Activated CD4-positive, alpha-beta memory T cell treated with anti-CD3 and anti-CD28 coated beads for 36 hours (primary cell): ENCODE measurements at places on chromosomes 7 and 10. TPM values are rescaled to one million over a fixed set of nuclear protein-coding genes. Genes with fewer than 3 reads are reported as not detected.

- DNase-seq: no peak
Observed at GRCh38 chr7:27933671-27934565, 194.0 kb downstream of the TAX1BP1 start.

Gene COL26A1
- total RNA-seq: not detected

DNA sequence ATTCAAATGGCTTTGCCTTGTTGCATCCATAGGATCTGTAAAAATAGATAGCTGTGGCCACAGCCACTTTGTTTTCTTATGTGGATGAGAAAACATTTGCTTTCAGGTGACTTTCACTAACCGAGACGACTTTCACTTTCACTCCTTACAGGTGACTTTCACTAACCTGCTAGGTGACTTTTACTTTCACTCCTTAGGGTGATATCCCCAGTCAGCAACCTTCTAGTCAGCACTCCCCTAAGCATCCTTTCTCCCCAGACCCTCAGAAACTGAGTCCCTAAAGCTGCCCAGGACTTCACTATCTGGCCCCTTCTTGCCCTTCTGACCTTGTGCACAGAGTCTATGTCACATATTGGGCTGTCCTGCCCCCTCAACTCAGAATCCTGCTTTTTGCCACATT is 177.5 kb downstream of the RELN start:
- no peak for DNase-seq

Gene CPA2
- total RNA-seq: 0.44 TPM

- no peak for DNase-seq
Observed at GRCh38 chr10:125104559-125104958, 55.8 kb downstream of the CTBP2 start.

Gene GATA3
- 46.3 TPM for total RNA-seq

DNA sequence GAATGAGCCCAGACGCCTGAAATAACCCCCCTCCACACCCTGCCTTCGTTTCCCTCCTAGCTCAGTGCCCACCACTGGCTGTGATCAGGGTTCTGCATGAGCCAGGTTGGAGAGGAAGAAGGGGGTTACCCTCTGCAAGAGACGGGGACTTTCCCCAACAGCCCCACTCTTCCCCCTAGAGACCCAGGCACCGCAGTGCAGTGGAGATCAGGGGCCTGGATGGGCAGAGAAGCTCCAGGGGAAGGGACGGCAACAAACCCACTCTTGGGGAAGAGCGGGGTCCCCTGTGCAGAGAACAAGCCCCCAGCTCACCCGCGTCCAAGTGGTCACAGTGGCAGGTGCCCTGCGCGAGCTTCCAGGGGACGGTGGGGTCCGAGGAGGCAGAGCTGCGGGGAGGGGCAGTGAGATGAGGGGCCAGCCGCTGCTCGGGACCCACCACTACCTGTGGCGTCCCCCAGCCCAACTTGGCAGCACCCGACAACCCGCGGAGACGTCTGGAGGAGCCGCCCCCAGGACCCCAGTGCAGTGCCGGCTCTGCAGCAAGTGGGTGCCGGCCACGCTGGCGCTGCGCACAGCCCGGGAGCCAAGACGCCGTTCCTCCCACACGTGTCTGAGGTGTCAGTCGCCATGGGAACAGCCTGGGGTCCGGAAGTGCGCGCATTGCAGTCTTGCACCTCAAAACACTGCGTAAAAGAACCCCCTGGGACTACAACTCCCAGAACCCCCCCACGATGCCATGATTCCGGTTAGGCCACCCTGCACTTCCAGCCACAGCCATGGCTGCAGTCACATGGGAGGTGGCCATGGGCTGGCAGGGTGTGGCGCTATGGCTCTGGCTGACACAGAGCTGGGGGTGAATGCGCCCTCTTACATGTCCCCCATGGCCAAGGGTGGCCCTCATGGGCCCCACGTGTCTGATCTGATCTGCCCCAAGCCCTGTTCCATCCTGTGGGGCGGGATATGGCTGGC is 45.8 kb upstream of the WIPI2 start:
- DNase-seq: peak; percentile 76

DNA sequence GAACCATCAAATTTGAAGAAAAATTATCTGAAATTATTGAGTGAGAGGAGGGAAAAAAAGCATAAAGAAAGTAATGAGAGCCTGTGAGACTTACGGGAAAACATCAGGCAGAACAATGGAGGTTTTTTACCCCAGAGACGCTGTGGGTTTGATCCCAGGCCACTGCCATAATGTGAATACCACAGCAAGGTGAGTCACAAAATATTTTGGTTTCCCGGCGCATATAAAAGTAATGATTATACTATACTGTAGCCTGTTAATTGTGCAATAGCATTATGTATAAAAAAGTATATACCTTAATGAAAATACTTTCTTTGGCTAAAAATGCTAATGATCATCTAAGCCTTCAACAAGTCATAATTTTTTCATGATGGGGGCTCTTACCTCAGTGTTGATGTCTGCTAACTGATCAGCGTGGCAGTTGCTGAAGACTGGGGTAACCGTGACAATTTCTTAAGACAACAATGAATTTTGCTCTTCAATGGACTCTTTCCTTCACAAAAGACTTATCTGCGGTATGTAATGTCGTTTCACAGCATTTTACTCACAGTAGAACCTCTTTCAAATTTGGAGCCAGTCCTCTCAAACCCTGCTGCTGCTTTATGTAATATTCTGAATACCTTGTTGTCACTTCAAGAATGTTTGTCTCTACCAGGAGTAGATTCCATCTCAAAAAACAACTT is 97.0 kb upstream of the FAM20C start:
- no peak for DNase-seq

DNA sequence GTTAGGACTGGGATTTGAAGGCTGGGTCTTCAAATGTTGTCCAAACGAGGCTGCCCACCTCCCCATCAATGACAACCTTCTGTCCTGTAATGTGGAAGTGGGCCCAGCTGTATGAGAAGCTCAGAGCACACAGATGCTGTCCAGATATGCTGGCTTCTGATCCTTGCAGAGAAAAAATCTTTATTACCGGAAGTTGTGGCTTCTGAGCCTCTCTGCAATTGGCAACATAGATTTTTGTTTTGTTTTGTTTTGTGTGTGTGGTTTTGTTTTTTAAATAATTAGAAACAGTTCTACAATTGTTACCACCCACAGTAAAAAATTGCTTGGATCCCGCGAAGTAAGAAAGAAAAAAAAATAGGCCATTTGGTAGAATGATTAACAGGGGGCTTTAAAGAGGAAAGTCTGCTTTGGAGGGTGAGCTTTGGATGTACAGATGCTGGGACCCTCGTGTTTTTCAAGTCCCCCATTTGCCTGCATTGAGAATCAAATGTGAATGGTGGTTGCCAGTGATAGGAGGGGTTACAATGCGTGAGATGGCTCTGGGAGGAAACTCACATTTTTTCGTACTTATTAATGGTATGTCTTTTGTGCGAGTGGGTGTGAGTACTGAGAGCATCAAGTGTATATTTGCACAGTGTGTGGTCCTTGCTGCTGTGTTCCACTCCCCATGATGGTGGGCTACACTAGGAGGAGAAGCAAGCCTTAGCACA is 153.2 kb downstream of the TCF7L2 start:
- no peak for DNase-seq
